ENCODE measurements at places on chromosomes 16 and 17.

DNA sequence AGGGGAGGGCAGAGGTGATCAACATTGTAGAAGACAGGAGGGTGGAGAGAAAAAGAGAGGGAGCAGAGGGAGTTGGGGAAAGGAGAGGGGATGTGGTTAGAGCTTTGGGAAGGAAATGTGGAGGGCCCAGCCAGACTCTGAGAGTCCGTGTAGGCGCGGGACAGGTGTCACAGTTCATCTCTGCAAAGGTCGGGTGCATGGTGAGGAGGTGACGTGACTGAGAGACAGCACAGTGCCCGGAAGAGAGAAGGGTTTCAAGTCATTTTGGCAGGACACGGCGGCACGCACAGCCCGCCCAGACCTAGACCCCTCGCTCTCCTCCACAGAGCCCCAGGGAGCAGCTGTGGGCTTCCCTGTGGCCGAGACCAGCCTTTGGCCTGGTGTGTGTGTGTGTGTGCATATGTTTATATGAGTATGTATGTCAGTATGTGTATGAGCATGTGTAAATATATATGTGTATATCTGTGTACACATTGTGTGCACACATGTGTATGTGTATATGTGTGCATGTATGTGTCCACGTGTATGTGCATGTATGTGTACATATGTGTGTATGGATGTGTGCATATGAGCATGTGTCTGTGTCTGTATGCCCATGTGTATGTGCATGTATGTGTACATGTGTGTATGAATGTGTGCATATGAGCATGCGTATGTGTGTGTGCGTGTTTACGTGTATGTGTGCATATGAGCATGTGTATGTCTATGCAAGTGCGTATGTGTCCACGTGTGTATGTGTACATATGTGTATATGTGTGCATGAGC lies 104.6 kb downstream of the SEC14L1 start:
- no peak for DNase-seq

DNA sequence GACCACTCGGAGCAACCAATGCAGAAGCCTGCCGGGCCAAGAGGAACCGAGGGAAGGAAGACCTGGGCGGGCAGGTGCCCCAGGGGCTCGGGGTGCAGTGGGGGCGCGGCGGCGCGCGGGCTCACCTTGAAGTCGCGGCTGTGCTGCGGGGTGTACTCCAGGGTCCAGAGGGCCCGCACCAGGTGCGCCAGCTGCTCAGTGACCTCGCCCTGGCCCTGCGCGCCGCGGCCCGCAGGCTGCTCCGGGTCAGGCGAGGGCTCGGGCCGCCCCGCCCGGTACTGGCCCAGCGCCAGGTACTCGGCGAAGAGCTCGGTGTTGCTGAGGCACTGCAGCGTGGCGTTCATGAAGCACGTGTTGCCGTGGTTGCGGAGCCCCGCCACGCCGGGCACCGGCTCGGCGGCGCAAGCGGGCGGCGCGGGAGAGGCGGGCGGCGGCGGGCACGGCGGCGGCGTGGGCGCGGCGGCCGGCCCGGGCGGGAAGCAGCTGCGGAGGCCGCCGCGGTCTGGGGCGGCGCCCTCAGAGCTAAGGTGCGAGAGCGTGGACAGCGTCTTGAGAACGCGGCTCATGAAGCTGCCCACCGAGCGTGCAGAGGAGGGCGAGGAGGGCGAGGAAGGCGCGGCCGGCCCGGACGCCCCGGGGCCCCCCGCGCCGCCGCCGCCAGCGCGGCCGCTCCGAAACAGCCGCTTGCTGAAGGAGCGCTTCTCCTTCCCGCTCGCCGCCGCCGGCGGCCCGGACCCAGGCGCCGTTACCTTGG lies 562 bp downstream of the USP31 start:
- peak; percentile 42 for DNase-seq

DNA sequence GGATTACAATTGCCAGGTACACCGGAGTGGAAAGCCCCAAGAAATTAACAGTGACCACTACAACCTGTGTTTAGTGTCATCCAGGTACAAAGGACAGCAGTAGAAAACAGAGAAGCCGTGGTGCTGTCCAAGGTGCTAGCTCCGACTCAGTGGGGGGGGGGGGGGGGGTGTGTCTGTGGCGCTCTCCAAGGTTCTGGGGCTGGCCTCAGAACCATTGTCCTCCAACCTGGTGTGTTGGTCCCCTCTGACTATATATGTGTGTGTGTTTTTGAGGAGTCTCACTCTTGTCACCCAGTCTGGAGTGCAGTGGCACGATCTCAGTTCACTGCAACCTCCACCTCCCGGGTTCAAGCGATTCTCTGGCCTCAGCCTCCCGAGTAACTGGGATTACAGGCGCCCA lies 5.8 kb upstream of the ZNF23 start:
- no peak for DNase-seq

GRCh38 chr17:81667754-81668153 lies 1.2 kb downstream of the CCDC137 start:
- DNase-seq: no peak

DNA sequence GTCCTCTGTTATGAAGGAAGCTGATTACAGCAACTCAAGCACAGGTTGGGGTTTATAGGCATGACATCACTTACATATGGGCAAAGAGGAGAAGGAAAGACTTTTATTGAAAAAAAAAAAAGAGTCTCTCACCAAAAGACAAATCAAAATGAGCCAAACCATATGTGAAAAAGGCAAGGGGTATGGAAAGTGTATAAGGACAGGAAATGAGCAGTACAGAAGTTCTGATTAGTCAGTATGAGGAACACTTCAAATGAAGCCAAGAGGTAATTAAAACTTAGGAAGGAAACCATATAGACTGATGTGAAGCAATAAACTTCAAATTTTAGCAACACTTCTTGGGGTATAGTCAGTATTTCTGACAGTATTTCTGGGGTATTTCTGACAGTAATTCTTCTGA lies 1372.6 kb downstream of the CDH11 start:
- no peak for DNase-seq

DNA sequence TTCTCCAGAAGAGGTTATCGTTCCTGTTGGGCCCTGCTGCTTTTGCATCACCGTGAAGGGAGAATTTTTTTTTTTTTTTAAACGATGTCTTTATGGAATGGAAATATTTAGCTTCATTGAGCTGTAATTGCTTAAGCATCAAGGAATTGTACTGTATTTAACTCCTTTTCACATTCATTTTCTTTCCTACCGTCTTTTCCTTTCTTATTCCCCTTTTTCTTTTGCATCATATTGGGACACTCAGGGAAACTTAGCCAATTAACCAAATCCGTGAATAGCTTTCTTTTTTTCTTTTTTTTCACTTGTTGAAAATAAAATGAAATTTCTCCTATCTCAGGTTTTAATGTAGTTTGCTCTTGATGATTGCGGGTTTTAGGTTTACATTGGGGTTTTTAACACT lies 1.5 kb downstream of the TNRC6A start:
- DNase-seq: no peak

DNA sequence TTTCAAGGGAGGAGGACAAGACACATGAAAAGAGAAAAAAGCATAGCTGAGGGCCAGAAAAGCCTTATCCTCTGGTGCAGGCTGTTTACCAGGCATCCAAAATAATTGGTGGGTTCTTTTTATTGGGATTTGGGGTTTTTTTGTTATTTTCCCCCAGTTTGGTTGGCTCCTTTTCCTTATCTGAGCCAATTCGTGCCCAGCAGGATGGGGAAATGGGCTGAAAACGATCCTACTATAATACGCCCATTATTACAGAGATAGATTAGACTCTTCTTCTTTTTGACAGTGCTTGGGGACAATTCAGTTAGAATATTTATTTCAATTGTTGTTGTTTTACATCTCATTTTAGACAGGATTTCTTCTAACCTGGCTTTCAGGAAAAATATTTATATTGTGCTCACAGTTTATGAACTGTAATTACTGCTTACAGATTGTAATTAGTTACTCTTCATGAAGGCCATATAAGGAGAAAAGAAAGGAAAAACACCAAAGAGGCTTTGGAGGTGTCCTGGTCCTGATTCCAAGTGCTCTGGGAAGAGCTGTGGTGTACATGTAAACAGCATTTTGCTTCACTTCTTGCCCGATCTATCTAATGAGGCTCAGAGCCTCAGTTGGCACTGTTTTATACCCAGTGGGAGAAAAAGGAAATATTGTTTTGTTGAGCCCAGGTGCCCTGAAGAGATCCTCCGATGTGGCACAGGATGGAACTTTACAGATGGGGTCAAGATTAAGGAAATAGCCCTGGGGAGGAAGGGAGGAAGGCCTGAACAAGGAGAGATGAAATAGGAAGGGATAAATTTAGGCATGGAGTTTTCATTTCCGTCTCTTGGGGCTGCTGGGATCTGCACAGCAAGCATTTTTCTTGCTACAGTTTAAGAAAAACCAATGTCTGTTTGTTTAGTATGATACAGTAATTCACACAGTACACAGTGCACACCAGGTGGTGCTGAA lies 611 bp upstream of the ANKRD40 start:
- DNase-seq: no peak

DNA sequence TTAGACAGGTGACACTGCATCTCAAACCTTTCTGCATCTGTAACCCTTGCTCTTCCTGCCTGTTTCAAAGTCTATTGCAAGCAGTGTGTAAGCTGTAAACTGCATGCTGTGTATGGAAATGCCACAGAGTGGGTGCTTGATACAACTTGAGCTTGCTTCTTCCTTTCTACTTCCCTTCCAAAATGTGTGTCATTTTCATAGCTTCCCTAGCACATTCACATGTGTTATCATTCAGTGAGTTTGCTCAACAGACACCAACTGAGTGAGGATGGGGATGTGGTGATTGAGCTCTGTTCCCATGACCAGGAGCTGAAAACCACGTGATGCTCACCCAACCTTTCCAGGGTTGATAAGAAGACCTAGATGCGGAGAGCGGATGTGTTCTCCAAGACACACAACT lies 111.1 kb downstream of the VAT1L start:
- no peak for DNase-seq

- no peak for DNase-seq
Observed at GRCh38 chr16:3474136-3474779, 21.0 kb downstream of the C16orf90 start.

DNA sequence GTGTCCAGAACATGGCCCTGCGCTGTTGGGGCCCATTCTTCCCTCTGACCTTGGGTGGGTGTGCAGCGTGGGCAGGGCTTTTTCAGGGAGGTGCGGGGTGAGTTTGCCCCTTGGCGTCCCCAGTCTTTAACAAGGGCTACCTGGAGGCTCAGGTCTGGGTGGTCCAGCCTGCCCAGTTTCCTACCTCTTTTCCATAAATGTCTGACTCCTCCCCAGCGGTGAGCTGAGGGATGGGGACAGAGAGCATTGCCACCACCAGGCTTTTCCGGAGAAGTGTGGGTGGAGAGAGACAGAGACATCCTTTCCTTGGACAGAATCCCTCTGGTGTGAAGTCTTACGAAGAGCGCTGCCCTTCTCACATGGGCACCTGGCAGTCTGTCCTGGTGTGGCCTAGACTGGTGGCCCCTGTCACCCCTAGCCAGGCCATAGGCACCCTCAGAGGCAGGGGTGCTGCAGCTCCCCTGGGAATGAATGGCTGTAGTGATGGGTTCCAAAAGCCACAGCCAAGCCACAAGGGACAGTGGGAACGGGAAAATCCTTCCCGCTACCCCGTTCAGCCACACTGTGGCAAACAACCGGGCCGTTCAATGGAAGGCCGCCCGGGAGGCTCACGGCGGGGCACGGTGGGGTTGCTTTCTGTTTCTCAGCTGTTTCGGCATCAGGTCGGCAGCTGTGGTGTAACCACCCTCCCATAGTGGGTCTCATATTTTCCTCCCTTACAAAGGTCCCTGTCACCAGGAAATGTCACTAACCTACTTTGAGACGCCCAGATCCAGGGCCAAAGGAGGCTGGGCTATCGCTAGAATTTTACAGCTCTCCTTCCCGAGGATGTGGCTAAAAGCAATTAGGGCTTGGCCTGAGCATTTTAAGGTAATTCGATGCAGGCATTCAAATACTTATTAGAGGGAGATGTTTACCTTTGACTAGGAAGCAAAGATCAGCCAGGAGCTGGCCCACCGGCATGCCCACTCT lies 61.9 kb upstream of the GSE1 start:
- peak; percentile 54 for DNase-seq

DNA sequence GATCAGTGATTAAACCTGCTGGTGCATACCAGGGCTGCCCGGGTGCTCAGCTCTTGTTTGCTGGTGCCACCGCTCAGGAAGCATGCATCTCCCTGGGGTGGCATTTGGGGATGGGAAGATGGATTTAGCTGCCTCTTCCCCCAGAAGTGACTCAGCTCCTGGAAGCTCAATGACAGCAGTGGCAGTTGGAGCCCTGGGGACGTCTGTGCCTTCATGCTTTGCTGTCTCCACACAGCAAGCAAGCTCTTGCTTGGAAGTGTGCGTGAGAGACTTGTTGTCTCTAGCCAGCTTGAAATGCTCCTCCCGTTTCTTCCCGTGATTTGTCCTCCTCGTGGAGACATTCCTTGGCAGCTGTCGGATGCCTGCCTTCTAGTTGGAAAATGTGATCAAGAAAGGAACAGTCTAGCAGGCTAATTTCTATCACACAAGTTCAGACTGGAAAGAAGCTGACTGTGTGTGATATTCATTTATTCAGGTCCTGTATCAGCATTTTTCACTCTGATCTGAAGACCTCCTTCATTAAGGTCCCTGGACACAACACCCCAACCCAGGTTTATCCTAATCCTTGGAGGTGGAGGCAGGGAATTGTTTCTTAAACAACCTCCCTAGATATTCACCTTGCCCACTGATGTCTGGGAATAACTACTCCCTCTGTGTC lies 73.0 kb downstream of the BMERB1 start:
- no peak for DNase-seq

GRCh38 chr16:75919664-75920063 lies 193.4 kb upstream of the CPHXL start:
- DNase-seq: no peak

- DNase-seq: no peak
Observed at GRCh38 chr16:84844559-84845495, 25.0 kb downstream of the CRISPLD2 start.

GRCh38 chr17:75842963-75843576 lies 1.1 kb downstream of the UNC13D start:
- no peak for DNase-seq

GRCh38 chr17:76254275-76254674 lies 10.9 kb upstream of the UBALD2 start:
- no peak for DNase-seq

- DNase-seq: peak; percentile 65
Observed at GRCh38 chr16:84819644-84820304, at the start of gene CRISPLD2. TSS of gene CRISPLD2 (plus strand) at chr16:84819985. CDS start at chr16:84838496, 18,511 bp downstream.

- no peak for DNase-seq
Observed at GRCh38 chr17:32828822-32829221, 48.1 kb downstream of the MYO1D start.

Measured in NCI-H2029 (cell line).